ENCODE measurements at places on chromosomes 13 and 19.

DNA sequence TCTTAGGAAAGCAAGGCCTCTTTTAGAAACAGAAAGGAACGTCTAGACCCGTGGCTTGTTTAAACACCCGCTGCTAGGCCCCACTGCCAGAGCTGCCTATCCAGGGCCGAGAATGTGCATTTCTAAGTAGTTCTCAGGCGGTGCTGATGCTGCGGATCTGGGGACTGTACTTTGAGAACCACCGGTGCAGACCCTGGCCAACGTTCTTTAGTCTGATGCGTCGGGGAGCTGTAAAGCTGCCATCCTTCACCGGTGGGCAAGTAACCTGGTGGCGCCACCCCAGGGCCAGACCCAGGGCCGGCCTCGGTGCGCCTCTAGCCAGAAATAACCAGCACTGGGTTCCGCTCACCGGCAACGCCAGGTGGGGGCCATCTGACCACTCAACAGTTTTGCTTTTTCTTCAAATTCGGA, 47.1 kb downstream of the TGDS start:
- peak; percentile 58 for DNase-seq

DNA sequence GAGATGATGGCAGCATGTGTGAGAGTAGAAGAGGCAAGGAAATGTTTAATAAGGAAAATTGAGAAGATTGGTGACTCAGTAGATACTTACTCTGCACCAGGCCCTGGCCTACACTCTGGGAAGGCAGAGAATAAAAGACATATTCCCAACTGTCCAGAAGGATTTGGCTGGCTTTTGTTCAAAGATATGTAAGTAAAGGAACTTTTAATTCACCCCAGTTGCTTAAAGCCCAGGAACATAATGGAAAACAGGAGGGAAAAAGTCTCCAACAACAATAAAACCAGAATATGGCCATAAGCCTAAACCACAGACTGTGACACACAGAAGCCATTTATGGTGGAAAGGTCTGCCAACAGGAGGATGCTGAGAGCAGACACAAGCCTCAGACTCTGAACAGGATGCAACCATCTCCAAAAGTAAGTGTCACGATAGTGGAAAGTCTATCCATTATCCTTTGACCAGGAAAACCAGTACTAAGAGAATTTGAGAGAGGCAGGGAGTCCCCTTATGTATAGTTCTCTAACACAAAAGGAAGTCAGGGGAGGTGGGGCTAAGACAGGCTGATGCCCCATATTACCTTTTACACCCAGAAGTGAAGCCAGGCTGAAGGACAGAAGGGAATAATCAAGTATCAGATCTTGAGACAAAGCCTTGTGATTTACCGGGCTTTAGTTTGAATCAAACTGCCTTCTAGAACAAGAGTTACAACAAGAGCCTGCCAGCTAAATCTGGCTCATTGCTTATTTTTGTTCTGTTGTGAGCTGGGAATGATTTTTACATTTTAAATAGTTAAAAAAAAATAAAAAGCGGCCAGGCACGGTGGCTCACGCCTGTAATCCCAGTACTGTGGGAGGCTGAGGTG, 169.5 kb upstream of the STARD13 start:
- no peak for DNase-seq

GRCh38 chr13:28579322-28579721, 79.6 kb upstream of the POMP start:
- no peak for DNase-seq

GRCh38 chr13:28805193-28805819, 14.8 kb upstream of the MTUS2 start:
- peak; percentile 13 for DNase-seq

DNA sequence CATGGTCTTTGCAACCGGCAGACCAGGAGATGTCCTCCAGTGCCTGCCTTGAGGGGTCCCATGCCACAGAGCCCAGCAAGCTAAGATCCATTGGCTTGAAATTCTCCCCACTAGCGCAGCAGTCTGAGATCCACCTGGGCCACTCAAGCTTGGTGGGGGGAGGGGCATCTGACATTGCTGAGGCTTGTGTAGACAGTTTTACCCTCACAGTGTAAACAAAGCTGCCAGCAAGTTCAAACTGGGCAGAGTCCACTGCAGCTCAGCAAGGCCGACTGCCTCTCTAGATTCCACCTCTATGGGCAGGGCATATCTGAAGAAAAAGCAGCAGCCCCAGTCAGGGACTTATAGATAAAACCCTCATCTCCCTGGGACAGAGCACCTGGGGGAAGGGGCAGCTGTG, 32.0 kb upstream of the ITM2B start:
- no peak for DNase-seq

- DNase-seq = no peak
Measured at GRCh38 chr13:41501281-41501680, 43.9 kb downstream of the RGCC start.

GRCh38 chr13:75399168-75399878, 82.6 kb downstream of the TBC1D4 start:
- DNase-seq = no peak

- no peak for DNase-seq
Measured at GRCh38 chr13:54357284-54357933, 1328.8 kb downstream of the OLFM4 start.

GRCh38 chr13:113874177-113874576, 10.3 kb upstream of the GAS6 start:
- DNase-seq = no peak

GRCh38 chr13:60226507-60226906, 62.8 kb upstream of the DIAPH3 start:
- peak; percentile 54 for DNase-seq

- no peak for DNase-seq
Measured at GRCh38 chr13:33105387-33106005, 89.3 kb downstream of the KL start.

DNA sequence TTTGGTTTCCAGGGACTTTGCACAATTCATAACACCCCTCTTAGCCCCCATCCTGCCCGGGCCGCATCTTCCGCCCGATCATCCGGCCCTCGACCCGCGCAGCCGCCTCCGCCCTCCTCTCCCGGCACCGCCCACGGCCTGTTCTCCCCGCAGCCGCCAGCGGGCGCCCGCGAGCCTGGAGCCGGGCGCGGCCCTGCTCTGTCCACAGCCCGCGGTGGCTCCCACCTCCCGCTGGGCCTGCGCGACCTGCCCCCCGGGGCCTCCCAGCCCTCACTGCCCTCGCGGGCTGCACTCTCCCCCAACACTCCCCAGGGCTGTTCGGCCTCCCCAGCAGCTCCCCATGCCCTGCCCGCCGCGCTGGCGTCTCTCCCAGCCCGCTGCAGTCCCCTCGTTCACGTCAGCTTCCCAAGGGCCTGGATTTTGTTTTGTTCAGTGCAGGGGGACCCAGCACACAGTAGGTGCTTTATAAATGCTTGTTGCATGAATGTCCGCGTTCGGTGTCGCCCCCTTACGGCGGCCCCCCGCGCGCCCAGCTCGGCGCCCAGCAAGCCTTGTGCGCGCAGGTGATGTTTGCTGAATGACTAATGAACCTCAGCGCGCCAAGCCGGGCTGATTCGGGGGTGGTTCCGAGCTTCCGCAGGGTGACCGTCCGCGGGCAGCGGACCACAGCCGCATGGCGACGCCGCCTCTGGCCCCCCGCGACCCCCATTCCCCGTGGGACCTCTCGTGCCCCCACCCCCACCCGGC, 4.6 kb upstream of the APC2 start:
- peak; percentile 79 for DNase-seq

Data from RKO (cell line).